T-cell (primary cell): ENCODE measurements at places on chromosomes 3 and 15. TPM values are rescaled to one million over a fixed set of nuclear protein-coding genes. Genes with fewer than 3 reads are reported as not detected.

DNA sequence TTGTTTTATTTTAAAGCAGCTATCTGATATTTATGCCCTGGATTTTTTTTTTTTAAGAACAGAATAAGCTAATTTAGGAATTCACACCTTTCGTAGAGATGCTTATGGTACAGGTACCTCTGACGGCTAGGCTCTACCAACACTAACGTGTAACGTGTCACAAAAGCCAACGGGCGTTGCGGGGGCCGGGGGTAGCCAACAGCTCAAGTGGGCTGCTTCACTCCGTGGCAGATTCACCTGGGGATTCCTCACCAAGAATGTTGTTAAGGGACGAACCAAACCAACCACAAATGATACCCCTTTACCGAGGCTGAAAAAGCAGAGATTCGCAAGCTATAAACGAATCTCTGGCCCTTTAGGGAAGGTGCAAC lies 1.0 kb downstream of the TMCC1 start:
- H3K27me3 ChIP-seq, result no peaks in the 10 kb centered on the region
- no peaks in the 10 kb centered on the region for H3K36me3 ChIP-seq
- peak overlapping the region; percentile 91 for H3K27ac ChIP-seq
- H3K4me1 ChIP-seq, result peaks cover 28% of the 10 kb centered on the region
- H3K4me3 ChIP-seq, result peak overlapping the region; percentile 81

DNA sequence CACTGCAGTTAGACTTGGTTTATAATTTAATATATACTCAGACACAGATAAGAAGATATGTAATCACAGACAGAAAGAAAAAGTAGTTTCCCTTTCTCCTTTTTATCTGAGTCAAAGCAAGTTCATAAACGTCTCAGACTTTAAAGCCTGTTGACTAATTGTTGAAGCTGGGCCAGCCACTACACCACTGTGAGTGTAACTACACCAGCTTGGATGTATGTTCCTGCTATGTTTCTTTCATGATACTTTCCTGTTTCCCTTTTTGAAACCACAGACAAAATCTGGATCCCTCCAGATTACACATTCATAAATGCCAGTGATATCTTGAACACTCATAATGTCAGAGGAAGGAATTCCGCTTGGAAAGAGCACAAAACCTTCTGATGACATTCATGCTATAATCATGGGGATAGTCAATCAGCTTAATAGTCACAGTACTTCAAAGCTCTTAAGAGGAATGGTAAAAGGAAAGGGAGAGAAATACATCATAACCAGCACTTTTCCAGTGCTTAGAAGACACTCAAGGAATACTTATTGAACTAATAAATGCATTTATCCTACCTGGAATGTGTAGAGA lies 32.0 kb downstream of the KCNMB2 start:
- no peaks in the 10 kb centered on the region for H3K27me3 ChIP-seq
- no peak for DNase-seq
- no peaks in the 10 kb centered on the region for H3K4me1 ChIP-seq
- no peak overlapping the region for H3K4me3 ChIP-seq

- no peaks in the 10 kb centered on the region for H3K27me3 ChIP-seq
- no peak overlapping the region for H3K27ac ChIP-seq
- no peaks in the 10 kb centered on the region for H3K4me1 ChIP-seq
Observed at GRCh38 chr3:127775398-127776109, 46.8 kb downstream of the MGLL start.

- H3K4me1 ChIP-seq, result no peaks in the 10 kb centered on the region
- no peak for DNase-seq
Observed at GRCh38 chr15:57319226-57319918, 56.9 kb upstream of the CGNL1 start.

DNA sequence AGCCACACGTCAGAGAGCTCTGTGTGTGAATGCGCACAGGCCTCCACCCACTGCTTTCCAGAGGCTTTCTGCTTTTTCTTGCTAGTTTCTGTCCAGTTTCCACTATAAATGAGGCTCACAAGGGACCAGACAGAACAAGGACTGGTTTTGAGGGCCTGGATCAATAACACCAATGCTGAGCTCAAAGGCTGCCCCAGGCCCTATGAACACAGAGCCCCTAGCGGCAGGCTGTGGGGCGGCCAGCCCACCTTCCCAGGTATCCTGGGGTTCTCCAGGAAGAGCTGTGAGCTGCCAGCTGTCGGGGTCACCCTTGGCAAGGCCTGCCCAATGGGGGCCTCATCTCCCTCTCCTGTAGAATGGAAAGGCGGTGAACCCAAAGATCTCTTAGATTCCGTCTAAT lies 2.2 kb upstream of the ITIH3 start:
- DNase-seq, result no peak
- peaks cover 25% of the 10 kb centered on the region for H3K27me3 ChIP-seq
- no peak overlapping the region for H3K4me3 ChIP-seq
- H3K4me1 ChIP-seq, result no peaks in the 10 kb centered on the region
- no peaks in the 10 kb centered on the region for H3K36me3 ChIP-seq

Gene LARP6
- 0.41 TPM for total RNA-seq

Gene TNFSF10
- total RNA-seq, result 22.3 TPM
